NCI-H345 (cell line): ENCODE measurements at places on chromosomes 13 and 19.

DNA sequence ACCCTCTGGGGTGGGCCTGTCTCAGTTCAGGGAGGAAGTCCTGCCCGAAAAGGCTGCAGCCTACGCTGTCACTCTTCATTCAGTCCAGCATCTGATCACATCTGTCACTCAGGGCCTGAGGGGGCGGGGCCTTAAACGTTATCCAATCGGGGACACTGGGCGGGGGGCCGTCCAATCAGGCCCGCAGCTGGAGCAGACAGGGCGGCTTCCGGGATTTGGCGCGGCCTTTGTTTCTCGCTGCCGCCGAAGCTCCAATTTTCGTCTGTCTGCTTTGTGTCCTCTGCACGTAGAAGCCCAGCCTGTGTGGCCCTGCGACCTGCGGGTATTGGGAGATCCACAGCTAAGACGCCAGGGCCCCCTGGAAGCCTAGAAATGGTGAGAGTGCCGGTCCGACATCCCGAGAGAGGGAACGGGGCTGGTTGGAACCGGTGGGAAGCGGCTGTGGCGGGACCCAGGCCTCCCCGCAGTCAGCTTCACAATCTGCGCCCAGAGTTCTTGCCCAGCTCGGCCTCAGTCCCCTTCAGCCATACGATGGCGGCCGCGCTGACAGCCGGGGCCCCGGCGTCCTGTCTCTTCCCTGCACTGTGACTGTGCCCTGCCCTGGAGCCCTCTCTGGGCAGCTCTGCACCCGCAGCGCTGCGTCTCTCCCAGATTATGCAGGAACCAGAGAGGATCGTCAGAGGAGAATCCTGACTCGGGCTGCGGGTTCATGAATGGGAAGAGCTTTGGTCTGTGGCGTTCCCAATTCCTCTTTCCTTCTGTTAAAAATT, at the start of gene ZNF730:
Gene ZNF730 (plus strand): TSS at position 224 of the 770 bp plus-strand sequence. CDS start 149 bp downstream, at position 373.
- peak; percentile 61 for DNase-seq

- DNase-seq = no peak
Measured at GRCh38 chr19:8881512-8881911, 49.3 kb downstream of the MBD3L1 start.

DNA sequence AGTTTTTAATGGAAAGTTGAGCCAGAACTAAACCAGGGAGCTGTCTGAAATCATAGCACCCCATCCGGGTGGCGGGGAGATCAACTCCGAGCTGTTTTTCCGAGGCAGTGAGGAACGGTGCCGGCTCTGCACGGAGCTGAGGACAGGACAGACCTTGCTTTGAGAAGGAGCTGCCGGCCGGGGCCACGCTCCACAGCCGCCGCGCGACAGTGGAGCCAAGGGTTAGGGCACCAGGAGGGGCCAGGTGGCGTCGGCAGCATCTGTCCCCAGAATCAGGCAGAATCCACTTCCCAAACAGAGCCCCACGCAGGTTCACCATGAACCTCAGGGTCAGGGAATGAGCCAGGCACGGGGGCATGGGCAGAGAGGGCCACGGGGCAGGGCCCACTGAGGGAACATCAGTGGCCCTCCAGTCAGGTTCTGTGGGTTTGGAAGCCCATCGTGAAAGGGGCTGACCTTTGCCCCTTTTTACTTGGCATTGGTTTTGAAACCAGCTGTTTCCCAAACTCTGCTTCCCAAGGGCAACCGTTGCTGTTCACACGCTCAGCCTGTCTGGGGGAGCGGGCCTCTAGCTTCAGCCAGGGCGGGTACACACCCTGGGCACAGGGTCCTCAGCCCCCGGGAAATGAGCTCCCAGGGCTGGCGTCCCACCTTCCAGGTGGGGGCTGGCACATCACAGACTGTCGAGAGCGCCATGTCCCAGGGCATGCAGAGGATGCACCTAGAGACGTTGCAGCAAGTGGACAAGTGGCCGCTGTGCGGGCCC, 18.1 kb downstream of the PEX11G start:
- no peak for DNase-seq

GRCh38 chr13:48410199-48410598, 2.7 kb downstream of the LPAR6 start:
- no peak for DNase-seq

GRCh38 chr13:76225815-76226489, 589.8 kb downstream of the LMO7 start:
- no peak for DNase-seq

GRCh38 chr13:99120751-99121150, 79.9 kb upstream of the UBAC2 start:
- DNase-seq = no peak

DNA sequence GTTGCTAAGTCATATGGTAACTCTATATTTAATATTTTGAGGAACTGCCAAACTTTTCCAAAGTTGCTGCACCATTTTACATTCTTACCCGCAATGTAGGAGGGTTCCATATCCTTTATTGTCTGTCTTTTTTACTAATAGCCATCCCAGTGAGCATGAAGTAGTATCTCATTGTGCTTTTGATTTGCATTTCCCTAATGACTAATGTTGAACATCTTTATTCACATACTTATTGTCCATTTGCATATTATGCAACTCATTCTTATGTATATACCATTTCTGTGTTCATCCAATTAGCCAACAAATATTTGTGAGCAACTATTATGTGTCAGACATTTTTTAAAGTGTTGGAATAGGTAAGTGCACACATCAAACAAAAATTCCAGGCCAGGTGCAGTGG, 20.4 kb upstream of the ATP8A2 start:
- DNase-seq = no peak
